Activated T-helper 9 cell treated with anti-CD3 and anti-CD28 coated beads, Interleukin-2, amount 50 U/mL, for 16 hours (primary cell): ENCODE measurements at places on chromosomes 3 and 15.

GRCh38 chr3:48686538-48687219 lies 964 bp upstream of the NCKIPSD start:
- no peak for DNase-seq

- no peak for DNase-seq
Measured at GRCh38 chr15:94493176-94493575, 261.8 kb downstream of the MCTP2 start.

DNA sequence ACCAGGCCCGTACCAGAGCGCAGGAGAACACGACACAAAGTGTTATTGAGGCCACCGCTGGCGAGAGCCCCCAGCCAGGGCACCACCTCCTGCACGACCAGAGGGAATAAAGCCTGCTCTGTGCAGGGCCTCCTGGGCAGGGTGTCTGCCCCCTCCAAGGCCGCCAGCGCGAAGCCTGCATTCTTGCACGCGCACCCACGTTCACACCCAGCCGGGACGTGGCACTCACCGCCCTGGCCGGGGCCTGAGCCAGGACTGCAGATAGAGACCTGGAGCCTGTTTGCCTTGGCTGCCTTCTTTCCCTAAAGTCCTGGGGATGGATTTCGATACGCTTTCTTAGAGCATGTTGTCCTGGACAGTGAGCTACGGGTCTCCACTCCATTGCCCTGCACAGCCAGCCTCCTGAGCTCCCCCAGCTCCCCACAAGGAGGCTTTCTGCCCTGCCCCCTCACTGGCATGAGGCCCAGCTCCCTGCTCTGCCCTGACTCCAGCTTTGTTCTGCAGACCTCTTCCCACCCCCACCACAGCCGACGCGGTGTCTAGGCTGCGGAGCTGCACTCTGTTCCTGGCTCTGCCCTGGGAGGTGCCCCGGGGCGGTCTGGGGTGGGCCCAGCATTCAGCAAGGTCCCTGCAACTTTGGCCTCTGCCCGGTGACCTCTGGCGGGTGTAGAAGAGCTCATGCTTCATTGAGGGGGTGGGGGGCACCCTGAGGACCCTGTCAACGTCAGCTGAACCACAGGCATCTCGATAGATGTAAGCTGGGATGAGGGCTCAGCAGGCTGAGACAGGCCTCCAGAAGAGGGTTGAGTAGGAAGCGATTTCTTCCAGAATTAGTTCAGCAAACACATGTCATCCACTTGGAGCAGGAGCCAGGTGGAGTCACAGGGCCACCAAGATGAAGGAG lies 145.0 kb downstream of the LRRK1 start:
- no peak for DNase-seq

- no peak for DNase-seq
Measured at GRCh38 chr3:152779653-152780052, 55.3 kb upstream of the P2RY1 start.

GRCh38 chr15:70164156-70164900 lies 66.6 kb upstream of the TLE3 start:
- DNase-seq = no peak

DNA sequence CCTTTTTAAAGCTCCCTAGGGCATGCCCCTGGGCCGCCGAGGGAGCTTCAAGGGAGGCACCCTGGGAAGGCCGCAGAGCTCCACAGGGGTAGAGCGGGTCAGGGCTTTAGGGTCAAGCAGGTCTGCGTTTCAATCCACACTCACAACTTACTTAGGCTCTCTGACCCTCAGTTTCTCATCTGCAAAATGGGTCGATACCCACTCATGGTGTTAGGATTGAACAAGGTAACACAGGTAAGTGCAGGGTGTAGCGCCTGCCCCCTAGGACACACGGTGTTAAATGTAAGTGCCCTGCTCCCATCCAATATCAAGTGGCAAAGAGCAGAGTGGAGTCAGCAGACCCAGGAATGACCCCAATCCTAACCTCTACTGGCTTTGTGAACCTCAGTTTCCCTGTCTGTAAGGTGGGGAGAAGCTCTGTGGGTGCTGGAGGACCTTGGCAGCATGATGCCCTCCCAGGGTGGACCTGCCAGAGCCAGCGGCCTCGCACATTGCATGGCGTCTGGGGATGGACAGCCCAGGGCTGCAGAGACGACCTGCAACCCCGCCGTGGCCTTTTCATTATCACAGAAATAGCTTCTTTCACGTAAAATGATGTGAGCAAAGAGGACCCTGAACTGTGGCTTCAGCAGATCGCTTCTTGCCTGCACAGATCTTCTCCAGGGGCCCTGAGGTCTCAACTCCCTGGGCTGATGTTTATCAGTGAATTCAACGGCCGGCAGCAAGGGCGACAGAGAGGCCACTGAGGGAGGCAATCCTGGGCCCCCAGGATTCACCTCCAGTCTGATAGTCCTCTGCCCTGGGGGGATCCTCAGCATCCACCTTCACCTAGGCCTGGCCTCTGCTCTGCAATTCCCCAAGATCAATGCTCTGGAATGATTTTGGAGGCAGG lies 138.5 kb downstream of the CHSY1 start:
- no peak for DNase-seq

DNA sequence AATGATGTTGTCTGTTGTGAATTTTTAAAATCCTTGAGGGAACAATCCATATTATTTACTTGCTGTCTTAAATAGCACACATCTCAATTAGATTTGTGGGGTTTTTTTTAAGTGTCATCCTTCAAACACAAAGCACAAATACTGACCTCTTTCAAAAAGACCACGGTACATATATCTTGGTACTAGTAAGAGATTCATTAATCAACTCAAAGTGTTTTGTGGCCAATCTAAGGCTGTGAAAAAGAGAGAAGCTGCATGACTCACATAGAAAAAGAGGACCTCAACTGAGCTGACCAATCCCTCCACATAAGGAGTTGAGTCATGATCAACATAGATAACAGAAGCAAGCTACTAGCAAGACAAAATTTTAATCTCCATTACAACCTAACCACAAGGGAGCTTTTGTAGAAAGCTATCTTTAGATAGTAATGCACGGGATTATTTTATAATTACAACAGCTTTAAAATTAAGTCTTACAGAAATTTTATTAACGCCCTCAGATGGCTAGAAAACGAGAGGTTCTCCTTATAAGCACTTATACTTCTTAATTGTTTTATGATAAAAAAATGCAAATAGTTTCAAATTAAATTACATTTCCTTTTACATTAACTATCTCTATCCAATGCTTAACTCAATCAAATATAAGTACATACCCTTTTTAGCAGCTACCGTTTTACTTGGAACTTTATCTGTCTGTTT lies 60.5 kb downstream of the TOP2B start:
- DNase-seq = no peak

DNA sequence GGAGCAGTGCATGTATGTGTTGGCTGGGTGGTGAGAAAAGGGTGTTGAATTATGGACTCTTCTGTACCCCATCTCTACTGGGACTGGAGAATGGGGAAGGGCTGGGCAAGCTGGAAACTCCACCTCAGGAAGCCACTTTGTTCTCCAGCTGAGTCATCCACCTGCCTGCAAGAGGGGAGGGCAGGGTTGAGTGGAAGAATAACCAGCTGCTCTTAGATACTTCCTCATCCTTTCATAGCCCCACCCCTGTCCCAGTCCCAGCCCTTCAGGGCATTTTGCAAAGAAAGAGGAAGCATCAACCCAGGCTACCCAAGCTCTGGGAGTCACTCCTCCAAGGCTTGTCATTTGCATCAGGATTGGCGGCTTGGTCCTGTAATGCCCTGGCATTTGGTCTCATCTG lies 33.1 kb downstream of the RAB11A start:
- no peak for DNase-seq

GRCh38 chr3:122974764-122975162 lies 52.8 kb downstream of the SEMA5B start:
- no peak for DNase-seq

GRCh38 chr3:11244121-11244677 lies 28.0 kb upstream of the ATG7 start:
- DNase-seq = no peak

DNA sequence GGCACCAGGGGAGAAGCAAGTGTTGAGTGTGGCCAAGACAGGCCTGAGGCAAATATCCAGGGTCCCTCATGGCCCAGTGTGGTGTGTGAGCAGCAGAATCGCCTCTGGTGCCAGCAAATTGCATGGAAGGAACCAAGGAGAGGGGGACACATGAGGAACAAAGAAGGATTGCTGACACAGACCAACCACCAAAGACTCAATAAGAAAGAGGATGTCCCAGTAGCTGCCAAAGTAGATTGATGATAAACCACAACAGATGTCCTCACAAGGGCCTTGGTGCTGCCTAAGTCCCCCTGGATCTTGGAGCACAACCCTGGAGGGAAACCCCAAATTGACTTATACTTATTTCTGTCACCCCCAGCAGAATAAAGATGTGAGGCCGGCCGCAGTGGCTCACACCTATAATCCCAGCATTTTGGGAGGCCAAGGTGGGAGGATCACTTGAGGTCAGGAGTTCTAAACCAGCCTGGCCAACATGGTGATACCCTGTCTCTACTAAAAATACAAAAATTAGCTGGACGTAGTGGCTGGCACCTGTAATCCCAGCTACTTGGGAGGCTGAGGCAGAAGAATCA lies 10.6 kb downstream of the SRGAP3 start:
- no peak for DNase-seq

DNA sequence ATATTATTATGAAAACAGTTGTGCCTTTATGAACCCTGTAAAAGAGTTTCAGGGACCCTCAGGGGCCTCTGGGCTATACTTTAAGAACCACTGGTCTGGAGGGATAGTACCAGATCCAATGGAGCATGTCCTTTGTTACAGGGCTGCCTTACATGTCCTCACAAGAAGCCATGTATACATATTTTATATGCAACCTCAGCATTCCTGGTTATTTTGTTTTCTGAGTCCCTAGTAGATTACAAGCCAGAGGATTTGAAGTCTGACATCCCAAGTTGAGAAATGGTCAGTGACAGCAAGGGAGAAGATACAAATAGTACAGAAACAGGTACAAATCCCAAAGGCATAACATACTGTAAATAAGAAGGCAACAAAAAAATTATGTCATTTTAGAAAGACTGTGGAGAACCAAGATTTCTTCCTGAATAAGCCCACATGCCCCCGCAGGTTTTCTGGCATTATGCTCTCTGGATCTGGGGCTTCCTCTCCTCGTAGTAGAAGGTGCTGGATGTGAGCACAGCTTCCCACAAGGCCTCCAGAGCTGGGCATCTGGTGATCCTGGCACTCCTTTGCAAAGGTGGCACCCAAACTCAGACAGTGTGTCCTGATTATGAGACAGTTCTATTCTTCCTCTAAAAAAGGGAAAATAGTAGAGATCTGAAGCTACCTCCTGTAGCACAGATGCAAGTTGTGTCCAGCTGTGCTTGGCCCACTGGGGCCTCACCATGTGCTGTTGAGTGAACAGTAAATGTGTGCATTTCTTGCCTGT lies 114.0 kb downstream of the NR1D2 start:
- DNase-seq = no peak

DNA sequence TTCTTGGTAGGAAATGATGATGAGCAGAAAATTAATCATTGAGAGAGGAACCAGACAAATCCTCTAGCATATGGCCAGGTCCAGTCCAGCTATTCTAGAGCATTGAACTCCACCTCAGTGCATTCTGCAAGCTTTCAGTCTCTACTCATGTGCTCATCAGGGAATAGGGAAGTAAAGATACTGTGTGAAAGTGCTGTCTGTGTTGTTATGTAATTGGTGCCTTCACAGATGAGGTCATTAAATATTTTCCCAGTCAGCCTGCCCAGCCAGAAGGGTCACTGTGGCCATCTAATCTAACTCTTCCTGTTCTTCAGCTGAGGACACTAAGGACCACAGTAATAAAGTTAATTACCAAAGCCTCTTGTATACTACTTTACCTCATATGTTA lies 28.2 kb downstream of the C3orf62 start:
- no peak for DNase-seq

DNA sequence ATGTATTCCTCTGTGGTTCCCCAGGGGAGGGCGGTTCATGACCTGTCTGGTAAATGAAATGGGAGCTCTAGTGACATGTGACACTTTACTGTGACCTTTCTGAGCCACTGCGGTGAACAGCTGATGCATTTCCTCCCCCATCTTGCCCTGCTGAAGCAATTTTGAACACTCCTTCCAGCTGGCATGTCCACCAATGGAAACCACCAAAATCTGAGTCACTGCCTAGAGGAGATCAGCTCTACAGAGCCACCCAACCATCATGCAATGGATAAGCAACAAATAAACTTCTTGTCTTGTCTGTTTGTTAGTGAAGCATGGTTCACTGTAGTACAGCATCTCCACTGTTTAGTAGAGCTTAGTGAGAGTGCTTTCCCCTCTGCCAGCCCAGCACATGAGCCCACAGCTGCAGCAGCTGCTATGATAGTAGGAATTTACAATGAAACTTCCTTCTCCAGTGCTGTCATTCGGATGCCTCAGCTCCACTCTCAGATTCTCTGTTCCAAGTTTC lies 479.4 kb downstream of the NTRK3 start:
- no peak for DNase-seq

DNA sequence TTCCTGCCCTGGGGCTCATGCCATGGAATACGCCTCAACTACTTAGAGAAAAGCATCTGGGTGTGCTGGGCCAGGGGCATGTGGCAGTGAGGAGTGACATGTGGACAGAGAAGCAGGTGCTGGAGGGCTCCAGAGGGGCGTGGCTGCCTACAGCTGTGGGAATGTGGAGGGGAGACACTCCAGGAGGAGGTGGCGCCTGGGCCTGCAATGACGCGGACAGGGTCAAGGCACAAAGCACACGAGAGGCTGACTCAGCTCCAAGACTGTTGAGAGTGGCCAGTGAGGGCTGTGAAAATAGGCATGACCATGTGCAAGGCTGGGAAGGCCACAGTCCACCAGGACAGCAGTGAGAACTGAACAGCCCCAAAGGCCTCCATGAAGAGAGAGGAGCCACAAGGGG lies 48.5 kb downstream of the PTH1R start:
- DNase-seq = no peak

GRCh38 chr3:194058753-194059152 lies 77.2 kb upstream of the HES1 start:
- no peak for DNase-seq

DNA sequence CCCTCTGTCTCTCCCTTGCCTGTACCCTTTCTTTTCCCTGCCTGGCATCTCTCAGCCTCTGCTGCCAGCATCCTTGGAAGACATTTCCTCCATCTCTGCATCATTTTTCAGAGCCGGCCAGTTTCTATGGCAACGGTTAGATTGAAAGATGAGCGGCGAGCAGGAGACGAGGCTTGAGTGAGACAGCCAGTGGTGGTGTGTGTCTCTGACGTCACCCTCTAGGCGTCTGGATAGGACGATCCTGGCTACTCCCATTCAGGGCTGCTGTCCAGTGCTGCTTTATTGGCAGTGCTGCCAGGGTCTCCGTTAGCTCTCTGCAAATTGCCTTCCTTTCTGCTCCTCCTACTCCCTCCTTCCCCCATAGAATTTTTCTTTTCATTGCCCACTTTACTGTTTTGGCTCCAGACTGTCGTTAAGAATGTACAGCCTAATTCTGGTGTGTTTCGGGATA lies 57.9 kb downstream of the TRAK1 start:
- DNase-seq = no peak
